ENCODE measurements at places on chromosomes 7 and 10. TPM values are rescaled to one million over a fixed set of nuclear protein-coding genes. Genes with fewer than 3 reads are reported as not detected.

- no peaks in the 10 kb centered on the region for H3K4me1 ChIP-seq
- no peaks in the 10 kb centered on the region for H3K27me3 ChIP-seq
- H3K27ac ChIP-seq = no peak overlapping the region
- no peak overlapping the region for H3K4me3 ChIP-seq
- H3K36me3 ChIP-seq = no peaks in the 10 kb centered on the region
Observed at GRCh38 chr7:42272793-42273665, 36.0 kb upstream of the GLI3 start.

NME8 gene
- total RNA-seq = not detected

- H3K27ac ChIP-seq = no peak overlapping the region
- H3K4me3 ChIP-seq = no peak overlapping the region
- no peaks in the 10 kb centered on the region for H3K36me3 ChIP-seq
- H3K4me1 ChIP-seq = no peaks in the 10 kb centered on the region
Observed at GRCh38 chr7:116762971-116763370, 91.0 kb downstream of the MET start.

- no peak for DNase-seq
- H3K36me3 ChIP-seq = no peaks in the 10 kb centered on the region
- no peak overlapping the region for H3K4me3 ChIP-seq
- no peak overlapping the region for H3K27ac ChIP-seq
Observed at GRCh38 chr7:128353189-128353588, 8.3 kb downstream of the PRRT4 start.

Measured in right lobe of liver (tissue), 6 donors.